Activated CD4-positive, CD25-positive, alpha-beta regulatory T cell treated with anti-CD3 and anti-CD28 coated beads, Interleukin-2, amount 50 U/mL, for 24 hours (primary cell): ENCODE measurements at places on chromosomes 6 and 20.

DNA sequence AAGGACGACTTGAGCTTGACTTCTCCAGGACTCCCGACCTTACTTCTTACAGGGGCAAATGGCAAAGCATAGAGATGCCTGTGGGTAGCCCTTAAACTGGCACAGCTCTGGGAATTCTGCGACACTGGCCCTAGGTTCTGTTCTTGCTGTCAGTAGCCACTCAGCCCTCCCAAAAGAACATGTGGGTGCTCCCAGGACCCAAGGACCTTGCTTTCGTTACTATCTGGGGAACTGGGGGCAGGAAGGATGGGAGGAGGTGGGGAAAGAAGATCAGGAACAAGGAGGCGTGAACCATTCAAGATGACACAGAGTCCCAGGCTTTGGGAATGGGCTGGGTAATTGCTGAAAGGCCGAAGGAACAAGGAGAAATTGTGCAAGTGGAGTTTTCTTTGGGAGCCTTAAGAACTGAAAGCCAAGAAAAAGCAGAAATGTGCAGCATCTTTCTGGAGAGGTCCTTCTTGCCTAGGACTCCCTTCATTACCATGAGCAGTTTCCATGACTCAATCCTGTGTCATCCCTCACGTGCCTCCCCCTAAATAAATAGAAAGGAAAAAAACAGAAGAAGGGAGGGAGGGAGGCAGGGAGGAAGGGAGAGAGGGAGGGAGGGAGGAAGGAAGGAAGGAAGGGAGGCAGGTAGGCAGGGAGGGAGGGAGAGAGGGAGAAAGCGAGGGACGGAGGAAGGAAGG, 284.6 kb upstream of the FOXQ1 start:
- ATAC-seq, result no peak

DNA sequence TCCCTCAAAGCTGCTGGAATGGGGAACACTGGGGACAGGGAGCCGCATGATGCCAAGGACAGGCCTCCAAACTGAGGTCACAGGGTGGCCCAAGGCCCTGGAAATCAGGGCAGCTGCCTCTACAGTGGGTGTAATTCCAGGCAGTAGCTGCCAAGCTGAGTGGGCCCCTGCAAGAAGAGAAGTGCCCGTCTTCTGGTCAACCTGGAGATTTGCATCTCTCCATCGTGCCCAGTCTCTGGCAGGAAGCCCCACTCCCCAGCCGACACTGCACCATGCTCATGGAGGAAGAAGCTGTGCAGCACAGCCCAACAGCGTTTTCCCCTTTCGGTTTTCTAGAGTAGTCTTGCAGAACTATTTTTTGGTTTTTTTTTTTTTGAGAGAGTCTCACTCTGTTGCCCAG, 2.2 kb upstream of the FAM209A start:
- no peak for ATAC-seq

DNA sequence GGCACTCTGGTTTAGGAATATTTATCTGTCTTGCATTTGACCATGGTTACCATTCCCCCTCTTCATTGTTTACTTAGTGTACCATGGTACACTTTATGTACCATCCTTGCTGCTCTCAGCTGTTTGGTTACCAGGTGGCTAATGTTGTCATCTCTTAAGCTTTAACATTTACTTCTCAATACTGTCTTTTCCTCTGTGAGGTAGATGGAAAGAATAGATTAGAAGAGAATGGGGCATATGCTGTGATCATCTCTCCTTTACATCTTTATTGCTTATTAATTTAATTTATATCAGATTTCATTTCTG, 109.2 kb downstream of the NCOA3 start:
- peak; percentile 30 for ATAC-seq

GRCh38 chr20:15895560-15896084, 677.6 kb downstream of the KIF16B start:
- no peak for ATAC-seq

DNA sequence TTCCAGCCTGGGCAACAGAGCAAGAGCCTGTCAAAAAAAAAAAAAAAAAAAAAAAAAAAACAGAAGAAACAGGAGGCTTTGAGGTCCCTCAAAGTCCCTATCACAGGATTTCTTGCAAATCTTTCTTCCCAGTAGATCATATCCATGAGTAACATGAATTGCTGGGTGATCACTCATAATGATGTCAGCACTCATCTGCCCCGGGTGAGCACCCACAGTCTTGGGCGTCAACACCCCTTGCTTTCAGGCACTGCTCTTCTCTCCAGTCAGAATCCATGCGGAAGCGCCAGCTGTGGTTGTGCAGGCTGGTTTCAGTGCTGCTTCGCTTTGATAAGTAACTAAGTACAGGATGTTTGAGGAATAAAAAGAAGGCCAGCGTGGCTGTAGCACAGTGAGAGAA, 40.2 kb upstream of the INSM1 start:
- no peak for ATAC-seq

DNA sequence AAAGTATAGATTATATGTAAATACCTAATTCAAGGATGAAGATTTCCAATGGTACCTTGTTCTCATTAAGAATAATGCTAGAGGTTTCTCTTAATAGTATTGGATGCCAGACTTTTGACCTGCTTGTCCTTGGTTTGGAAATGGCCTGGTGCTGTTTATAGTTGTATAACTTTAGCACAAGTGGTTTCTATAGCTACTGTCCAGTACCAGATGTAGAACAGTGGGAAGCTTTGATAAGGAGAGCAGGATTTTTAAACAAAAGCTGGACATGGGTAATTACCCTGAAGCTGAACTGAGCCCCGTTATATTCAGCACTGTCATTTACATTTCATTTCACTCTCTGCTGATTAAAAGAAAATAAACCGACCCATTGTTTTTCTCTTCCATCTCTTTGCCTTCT, 43.7 kb downstream of the TRMT11 start:
- ATAC-seq, result no peak

DNA sequence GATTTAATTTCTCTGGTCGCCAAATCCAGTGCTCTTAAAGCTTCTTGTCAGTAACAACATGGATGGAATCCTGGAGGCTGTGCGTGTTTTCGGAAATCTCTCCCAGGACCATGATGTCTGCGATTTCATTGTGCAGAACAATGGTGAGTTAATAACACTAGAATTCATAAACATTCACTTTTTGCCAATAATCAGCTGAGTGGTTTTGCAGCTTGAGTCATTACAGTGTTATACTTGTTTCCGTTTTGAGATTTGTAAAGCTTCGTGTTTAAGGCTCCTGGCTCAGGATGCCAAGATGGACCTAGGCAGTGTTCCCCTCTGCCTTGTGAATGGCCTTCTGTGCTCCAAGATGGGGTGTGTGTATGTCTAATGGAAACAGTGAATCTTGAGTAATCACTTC, 113.8 kb downstream of the ARMC2 start:
- ATAC-seq, result no peak

GRCh38 chr6:152233547-152234320, 403.4 kb downstream of the SYNE1 start:
- peak; percentile 99 for ATAC-seq

GRCh38 chr6:119961450-119961849, 611.9 kb upstream of the MAN1A1 start:
- ATAC-seq, result no peak

DNA sequence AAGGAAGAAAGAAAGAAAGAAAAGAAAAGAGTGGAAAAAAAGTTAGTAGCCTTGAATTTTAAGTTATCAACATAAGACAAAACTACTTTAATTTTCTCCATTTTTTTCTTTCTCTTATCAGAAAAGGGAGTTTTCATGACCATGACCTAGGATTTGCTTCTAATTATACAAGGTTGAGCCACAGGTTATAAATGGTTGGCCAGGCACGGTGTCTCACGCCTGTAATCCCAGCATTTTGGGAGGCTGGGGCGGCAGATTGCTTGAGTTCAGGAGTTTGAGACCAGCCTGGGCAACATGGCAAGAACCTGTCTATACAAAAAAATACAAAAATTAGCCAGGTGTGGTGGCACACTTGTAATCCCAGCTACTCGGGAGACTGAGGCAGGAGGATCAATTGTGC, 7.8 kb upstream of the MTRES1 start:
- ATAC-seq, result no peak

DNA sequence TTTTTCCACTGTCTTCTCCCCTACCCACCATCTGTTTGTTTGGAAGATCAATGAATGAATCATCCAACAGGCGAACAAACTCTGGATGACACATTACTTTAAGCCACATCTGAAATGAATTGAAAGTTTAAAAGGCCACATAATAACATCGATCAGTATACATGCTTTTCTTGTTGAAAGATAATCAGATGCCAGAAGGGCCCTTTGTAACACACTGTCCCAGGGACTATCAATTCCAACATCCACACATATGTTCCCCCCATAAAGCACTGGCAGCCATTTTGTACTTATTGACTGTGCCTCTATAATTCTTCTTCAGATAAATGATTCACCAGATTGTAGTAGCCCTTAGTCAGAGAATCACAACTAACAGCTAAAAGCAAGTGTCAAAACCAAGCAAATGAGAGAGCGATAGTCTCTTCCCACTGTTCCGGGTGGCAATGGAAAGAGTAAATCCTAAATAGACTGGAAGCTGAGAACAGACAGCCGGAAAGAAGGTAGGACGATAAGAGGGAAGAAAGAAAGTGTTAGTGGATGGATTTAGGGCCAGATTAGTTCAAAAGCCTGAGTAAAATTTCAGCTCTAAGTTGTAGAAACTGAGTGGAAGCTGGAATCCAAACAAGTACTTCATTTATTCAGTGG, 184.9 kb upstream of the TENT5A start:
- ATAC-seq, result no peak

DNA sequence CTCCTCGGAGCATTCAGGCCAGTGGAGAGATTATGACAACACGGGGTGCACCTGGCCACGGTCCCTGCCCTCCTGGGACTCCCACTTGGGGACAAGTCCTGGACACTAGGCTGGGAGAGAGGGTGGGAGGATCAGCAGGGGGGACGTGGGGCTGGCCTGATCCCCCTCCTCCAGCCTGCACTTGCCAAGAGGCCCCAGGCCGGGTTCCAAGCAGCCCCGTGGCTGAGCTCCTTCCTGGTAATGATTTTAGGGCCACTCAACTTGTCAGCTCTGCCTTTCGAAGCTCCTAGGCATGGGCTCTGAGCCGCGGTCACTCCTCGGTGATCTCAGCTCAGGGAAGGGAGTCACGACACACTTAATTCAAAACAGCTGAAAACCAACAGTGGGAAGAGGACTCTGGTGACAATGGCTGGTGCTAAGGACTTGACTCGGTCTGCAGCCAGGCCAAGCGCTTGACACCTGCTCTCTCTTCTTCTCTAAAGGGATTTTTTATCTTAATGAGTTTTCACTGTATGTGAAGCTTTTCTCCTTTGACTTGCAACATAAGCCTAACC, 161.7 kb downstream of the BMP7 start:
- no peak for ATAC-seq

- ATAC-seq, result no peak
Observed at GRCh38 chr6:169844946-169845345, 93.5 kb downstream of the ERMARD start.

DNA sequence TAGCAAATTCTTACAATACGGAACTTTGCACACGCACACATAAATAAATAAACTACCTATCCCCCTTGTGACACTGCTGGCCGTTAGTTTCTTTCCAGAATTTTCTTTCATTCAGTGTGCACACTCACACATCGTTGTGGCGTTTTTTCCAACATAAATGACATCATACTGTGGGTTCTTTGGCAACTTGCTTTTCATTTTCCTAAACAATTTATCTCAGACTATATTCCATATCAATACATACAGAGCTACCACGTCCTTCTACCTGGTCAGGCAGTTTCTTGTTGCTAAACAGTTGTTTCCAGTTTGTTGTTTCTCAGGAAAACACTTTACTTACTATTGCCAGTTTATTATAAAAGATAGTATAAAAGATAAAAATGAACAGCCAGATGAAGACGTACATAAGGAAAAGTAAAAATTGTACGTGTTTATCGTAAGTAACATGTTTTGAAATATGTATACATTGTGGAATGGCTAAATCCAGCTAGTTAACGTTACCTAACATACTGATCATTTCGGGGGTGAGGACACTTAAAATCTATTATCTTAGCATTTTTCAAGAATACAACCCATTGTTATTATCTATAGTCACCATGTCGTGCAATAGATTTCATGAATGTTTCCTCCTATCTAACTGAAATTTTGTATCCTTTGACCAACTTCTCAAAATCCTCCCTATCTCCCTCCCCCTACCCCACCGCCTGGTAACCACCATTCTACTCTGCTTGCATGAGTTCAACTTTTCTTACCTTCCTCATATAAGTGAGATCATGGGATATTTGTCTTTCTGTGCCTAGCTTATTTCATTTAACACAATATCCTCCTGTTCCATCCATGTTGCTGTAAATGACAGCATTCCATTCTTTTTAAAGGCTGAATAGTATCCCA, 1.2 kb upstream of the TP53RK start:
- no peak for ATAC-seq

GRCh38 chr6:26421259-26422144, 18.8 kb upstream of the BTN3A3 start:
- peak; percentile 97 for ATAC-seq

- no peak for ATAC-seq
Observed at GRCh38 chr6:11613336-11613735, 75.8 kb downstream of the TMEM170B start.

- no peak for ATAC-seq
Observed at GRCh38 chr6:324729-325125, 32.4 kb downstream of the DUSP22 start.

DNA sequence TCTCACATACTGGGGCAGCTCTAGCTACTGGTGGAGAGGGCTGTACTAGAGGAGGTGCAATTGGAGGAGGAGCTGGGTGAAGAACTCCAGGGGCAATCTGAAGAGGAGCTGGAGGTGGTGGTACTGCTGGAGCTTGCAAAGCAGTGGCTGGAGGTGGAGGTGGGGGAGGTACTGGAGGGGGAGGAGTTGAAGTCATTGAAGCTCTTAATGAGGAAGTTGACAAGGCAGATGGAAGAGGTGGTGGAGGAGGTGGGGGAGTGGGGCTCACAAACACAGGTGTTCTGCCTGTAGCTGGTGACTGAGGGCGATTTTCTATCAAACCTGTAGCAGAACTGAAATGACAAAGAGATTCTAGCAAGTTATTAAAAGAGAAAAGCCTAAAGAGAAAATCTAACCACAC, 77.6 kb downstream of the WASF1 start:
- ATAC-seq, result no peak

DNA sequence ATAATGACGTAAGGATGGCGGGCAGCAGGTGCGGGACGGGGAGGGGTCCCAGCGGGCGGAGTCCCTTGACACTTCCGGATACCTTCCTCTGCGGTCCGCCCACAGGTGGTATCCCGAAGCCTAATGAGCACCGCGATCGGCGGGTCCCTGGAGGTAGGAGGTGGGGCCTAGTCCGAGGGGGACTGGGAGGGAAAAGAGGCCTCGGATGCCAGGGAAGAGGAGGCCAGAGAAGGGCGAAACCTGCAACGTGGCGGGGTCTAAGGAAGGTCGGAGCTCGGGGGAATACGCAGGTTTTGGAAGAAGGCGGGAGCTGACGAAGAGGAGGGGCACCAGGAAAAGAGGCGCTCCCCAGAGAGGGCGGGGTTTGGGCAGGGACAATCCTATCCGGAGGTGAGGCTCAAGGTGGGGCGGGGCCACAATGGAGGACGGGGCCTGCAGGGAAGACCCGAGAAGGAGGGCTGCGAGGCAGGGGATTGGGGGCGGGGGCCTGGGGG, 3.7 kb downstream of the PRSS16 start:
- peak; percentile 78 for ATAC-seq

DNA sequence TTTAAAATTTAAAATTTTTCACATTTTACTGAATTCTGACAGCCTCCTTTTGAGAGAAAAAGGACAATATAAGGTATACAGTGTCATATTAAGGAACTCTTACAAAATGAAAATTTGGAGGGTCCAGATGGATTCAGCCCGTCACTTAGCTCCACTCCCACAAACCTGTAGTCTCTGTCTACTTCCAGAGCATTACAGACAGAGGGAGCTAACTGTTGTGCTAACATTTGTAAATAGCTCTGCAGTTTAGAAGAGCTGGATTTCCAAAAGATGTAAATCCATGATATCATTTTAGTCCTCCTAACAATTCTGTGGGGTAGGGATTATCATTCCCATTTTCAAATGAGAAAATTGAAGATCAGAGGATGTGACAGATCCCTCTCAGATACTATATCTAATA, 16.1 kb upstream of the SERINC3 start:
- no peak for ATAC-seq
